Coronary artery (tissue), 2 donors: ENCODE measurements at places on chromosomes 1 and 21.

DNA sequence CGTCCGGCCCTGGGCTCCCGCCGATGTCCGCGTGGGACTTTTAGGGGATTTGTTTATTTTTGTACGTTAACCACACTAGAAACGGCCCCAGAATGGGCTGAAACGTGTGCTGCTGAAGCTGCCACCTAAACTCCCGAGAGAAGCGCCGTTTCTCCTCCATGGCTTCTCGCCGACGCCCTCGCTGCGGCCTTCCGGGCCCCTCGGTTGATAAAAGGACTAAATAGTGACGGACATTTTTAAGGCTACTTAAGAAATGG, 678 bp upstream of the PTTG1IP start:
- DNase-seq: no peak

GRCh38 chr1:83828456-83828855, 170.5 kb downstream of the TTLL7 start:
- no peak for DNase-seq

DNA sequence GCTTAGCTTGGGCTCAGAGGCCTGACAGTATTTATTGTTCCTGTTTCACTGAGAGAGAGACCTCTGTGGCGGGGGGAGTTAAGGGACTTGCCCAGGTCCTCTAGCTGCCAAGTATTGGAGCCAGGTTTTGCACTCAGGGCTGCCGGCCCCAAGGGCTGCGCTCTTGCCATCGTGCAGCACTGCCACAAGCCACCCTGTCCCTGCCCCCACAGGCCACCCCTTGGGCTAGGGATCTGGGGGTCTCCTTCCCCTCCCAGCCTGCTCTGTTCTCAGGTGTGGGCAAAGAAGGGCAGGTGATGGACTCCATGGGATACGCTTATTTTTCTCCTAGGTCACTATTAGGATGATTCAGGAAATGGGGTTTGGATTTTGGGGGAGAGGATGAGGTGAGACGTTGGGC, 8.7 kb downstream of the KIAA1614 start:
- DNase-seq: no peak

DNA sequence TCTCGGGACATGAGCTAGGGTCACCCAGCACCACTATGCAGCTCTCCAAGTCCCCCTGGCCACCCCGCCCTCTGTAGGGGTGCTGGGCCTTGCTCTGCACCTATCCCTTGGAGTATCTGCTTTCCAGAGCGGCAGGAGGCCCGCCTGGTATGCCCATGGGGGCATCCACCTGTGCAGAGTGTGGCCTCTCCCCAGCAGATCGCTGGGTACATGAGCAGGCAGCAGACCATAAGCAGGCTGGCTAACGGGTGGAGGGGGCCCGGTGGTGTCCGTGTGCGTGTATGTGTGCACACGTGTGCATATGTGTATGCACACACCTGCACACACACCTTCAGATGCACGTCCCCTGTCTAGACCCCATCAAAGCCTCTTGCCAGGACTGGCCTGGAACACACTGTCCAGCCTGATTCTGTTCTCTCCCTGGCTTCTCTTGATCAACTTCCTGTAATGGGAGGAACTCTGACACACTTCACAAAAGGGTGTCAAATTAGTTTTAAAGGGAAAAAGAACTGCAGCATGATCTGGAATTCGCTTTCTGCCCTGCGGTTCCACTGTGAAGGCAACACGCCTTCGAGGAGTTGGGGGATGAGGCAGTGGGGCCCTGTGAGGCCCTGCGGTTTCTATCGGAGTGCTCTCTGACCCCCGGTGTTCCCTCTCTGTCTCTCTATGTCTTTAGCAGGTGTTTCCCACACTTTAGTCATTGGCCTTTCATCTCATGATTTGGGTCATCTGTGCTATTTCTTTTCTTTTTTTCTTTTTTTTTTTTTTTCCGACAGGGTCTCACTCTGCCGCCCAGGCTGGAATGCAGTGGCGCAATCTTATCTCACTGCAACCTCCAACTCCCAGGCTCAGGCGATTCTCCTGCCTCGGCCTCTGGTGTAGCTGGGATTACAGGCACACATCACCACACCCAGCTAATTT, 17.2 kb upstream of the NPHP4 start:
- no peak for DNase-seq

- DNase-seq: no peak
Observed at GRCh38 chr1:199447906-199448305, 579.6 kb upstream of the NR5A2 start.

DNA sequence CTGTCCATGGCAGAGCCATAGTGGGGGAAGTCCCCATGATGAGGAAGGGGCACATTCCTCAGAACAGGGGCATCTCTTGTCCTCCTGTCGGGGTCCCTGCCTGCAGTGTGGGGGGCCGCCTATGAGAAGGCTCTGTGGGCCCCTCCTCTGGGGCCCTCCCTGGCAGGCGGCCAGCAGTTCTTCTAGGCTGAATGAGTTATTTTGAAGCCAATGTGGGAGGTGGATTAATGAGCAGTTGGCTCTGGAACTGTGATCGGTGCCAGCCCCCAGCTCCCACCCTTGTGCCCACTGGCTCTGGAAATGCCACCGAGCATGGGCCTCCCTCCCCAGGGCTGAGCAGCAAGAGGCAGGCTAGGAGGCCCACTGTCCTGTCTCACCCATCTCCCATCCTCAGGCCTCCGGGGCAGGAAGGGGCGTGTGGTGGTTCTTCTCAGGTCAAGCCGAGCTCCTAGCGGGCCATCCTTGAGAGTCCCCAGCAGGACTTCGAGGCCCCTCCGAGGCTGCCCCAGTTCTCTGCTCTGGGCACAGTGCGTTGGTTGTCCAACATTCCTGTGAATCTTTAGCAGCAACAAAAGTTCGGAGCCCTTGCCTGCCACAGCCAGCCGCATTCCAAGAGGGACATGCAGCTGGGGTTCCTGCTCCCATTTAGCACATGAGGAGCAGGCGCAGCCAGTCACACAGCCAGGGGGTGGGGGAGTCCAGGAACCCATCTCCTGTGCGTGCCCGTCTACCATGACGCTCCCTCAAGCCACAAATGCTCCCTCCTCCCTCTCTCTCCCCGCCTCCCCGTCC, 57.2 kb downstream of the EDN2 start:
- DNase-seq: no peak

- no peak for DNase-seq
Observed at GRCh38 chr1:200624679-200625335, 4.3 kb upstream of the KIF14 start.

DNA sequence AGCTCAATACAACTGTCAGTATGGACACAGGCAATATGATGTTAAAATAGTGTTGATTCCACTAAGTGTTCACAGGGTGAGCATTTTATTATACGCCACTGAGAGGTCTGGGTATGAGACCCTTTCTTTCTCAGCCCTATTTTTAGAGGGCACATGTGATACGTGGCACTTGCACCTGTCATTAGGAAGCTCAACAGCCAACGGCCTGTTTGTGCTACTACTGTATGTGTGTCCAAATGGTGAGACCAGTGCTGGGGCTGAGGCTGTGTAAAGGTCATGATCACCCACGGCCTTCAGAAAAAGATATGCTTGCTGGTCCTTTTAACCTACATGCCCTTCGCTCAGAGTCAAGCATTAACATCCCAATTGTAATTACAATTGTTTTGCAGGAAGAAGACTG, 176.2 kb downstream of the DUSP10 start:
- DNase-seq: no peak

DNA sequence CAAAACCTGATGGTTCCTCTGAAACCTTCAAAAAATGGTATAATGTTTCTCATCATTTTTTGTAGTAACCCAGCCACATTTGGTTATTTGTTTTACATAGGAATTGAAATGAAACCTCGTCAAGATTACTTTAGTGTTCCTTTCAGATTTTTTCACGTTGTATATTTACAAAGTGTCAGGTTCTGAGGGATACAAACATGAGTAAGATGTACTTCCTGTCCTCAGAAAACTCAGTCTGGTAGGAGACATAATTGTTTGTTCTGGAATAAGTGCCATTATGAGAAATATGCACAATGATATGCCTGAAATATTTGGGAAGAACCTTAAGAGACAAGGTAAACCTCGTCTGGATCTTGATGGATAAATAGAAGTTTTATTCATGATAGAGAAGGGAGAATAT, 145.5 kb downstream of the USP25 start:
- DNase-seq: no peak

DNA sequence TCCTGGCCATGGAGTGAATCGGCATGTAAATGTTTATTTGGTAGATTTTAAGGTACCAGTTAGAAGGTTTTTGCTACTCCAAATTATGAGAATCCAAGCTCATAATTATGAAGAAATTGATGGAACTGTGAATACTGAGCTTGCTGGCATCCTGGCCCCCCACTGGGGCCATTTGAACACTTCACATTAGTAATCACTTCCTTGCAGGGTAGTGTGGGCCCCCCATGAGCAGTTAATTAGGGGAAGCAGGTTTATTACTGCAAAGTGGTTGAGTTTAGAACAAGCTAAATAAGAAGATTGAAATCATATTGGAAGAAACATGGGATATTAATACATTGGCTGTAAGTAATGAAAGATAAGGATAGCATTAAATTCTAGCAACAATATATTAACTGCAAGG, 86.7 kb downstream of the S1PR1 start:
- no peak for DNase-seq

DNA sequence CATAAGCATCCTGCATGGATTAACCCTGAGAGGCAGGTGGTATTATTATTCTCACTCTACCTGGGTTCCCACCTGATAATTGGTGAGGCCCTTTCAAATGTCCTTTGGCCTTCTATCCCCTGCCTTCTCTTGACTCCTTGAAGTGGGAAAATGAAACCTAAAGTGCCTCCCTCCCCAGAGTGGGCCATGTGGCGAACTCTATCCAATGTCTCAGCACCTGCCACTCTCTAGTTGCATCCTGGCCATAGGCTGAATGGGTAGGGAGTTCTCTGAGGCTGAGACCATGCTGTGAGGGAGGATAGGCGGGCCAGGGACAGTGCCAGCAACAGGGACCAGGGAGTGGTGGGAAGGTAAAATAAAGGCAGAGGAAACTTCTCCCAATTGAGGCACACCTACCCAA, 35.3 kb downstream of the ELF3 start:
- no peak for DNase-seq

DNA sequence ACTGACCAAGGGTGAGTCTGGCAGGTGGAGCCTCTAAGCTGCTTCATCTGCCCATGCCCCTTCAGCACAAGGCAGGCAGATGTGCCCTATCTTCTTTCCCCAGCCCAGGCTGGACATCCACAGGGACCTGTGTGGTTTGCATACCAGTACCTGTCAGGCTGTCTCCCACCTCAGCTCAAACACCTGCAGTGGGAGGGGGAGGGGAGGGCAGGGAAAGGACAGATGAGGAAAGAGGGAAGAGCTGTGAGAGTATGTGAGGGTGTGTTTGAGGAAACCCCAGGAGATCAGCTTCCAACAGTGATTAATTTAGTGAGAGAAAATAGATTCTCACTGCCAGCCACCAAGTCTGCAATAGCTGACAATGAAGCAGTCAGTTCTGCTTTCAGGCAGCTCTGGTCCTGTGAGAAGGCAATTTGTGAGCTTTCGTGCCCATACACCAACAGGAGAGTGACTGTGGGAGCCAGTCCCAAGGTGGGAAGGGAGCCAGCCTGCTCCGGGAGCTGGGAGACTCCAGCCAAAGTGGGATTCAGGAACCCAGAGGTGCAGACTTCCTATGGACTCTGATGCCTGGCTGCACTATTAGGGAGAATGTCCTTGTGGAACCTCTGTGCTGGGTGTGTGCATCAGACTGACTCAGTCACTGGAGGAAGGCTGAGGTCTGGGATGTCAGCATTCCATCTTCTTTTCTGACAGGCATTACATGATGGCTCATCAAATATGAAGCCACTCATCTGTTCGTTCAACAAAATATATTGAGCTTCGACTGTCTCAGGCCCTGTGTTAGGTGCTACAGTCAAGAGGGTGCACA, 59.7 kb downstream of the TNR start:
- no peak for DNase-seq

- no peak for DNase-seq
Observed at GRCh38 chr1:174786760-174787159, 213.0 kb upstream of the CACYBP start.

- no peak for DNase-seq
Observed at GRCh38 chr1:100441651-100442050, 89.3 kb downstream of the CDC14A start.

DNA sequence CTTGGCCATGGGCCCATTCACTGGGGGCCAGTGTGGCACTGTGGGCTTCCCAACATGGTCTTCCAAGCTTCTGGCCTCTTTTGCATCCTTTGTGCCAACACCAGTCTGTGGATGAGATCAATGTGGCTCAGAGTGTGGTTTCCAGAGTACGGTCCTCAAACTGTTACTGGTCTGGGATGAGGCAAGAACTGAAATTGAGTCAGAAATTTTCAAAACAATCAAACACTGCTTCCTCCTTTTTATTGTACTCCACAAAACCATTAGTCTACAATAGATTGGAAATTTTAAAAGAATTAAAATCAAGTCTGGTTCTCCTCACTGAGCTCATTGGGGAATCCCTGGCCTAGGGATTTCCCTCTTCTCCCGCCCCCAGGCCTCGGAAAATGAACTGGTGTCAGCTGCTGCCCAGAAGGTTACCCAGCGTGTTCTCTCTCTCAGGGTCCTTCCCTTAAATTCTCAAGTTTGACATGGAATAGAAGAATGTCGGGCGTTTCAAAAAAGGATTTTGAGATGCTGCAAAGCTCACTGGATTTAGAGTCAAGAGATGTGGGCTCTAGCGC, 222.0 kb downstream of the SDCCAG8 start:
- no peak for DNase-seq
